Activated CD8-positive, alpha-beta memory T cell treated with anti-CD3 and anti-CD28 coated beads for 4 hours (primary cell): ENCODE measurements at places on chromosomes 11 and 22.
A peak's percentile ranks its signal among the peaks of the same experiment; 100 is the strongest.

- no peak for DNase-seq
Measured at GRCh38 chr11:110349138-110349996, 53.0 kb upstream of the RDX start.

GRCh38 chr11:128731041-128731663 lies 37.3 kb downstream of the FLI1 start:
- no peak for DNase-seq

DNA sequence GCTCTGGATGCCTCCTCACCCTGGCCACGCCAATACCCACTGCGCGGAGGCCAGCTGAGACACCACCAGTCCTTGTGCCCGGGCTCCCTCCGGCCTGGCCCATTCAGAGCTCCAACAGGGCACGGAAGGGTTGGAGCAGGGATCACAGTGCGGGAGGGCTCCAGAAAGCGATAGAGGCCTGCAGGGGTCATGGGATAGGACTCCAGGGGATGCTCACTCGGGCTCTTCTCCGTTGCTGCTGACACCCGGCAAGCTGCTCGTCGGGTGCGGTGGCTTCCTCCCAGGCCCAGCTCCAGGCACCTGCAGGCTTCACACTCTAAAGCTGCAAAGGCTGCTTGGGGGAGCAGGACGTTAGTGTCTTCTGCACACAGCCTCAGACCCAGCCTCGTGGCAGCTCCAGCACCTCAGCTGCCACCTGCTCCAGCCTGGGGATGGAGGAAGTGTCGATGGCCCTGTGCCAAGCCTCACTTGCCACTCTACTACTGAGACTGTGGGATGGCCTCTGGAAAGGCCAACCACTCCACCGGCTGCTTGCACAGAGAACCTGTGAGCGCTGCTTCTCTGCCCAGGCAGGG lies 10.6 kb downstream of the WNT7B start:
- no peak for DNase-seq

GRCh38 chr11:27363576-27364117 lies 632 bp upstream of the CCDC34 start:
- no peak for DNase-seq

- DNase-seq = no peak
Measured at GRCh38 chr11:57072640-57073039, 83.9 kb downstream of the OR5AK2 start.

DNA sequence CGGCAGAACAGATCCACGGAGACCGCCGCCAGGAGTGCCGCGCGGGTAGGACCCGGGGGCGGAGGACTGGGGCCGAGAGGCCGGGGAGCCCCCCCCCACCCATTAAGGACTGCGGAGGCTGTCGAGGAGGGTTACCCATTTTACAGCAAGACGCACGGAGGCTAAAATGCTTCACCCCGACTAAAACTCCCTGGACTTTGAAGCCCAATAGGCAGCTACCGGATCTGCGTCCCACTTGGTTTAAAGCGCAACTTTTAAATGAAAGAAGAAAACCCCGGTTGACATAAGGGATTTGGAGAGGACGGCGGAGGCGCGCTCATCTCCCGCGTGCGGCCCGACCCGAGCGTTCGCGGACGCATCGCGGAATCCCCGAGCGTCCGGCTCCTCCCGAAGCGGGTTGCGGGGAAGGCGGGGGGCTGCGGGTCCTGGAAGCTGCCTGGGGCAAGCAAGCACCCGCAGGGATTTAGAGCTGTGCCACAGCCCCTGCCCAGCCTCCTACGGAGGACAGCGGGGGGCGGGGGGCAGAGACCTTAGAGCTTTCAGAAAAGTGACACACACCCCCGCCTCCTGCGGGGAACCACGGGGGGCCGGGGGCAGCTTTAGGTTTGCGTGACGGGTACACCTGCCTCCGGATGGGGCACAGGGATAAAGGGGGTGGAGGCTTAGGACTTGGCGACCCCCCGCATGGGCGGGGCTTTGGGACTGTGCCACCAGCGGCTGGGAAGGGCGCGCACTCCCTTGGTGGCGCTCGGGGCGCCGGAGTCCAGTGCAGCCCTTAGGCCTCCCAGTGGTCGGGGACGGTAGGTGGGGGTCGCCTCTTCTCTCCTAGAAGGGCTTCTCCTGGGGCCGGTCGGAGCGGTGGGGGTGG lies 760 bp upstream of the CELSR1 start:
- DNase-seq = no peak

GRCh38 chr11:72781063-72781312 lies 12.9 kb downstream of the STARD10 start:
- no peak for DNase-seq

- no peak for DNase-seq
Measured at GRCh38 chr22:35961480-35962295, 66.9 kb downstream of the RBFOX2 start.

GRCh38 chr11:68141246-68142027 lies 20.2 kb upstream of the CHKA start:
- no peak for DNase-seq

DNA sequence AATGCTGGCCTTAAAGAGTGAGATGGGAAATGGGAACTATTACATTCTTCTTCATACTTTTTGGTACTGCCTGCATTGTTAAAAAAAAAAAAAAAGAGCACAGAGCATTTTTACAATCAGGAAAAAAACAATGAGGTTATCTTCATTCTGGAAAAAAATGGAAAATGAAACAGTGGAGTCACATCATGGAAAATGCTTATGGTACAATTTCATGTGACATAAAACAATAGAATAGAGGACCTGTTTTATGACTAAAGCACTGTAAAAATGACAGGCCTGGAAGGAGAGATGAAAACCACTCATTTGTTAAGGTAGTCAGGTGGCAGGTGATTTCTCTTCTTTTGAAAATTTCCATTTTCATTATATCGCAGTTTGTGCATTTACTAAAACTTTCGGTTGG lies 75.0 kb downstream of the TIMP3 start:
- no peak for DNase-seq

GRCh38 chr11:11993839-11994238 lies 14.6 kb downstream of the DKK3 start:
- DNase-seq = no peak

DNA sequence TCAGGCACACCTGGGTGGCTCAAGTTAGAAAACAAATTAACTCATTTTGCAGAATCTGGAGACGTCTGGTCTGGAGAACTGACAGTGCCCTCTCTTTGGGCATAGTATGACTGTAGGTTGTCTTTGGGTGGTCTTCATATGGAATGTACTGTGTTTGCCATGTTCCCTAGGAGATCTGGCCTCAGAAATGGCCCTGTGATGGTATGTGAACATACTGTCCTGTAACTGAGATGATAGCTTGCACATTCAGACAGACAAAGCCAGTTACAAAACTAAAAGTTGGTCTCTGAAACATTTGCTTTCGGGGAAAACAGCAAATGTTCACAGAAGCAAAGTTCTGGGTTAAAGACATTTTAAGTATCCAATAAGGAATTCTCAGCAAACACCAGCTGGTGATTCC lies 29.7 kb downstream of the CD44 start:
- DNase-seq = no peak

- no peak for DNase-seq
Measured at GRCh38 chr11:125117429-125117828, 6.0 kb upstream of the TMEM218 start.

DNA sequence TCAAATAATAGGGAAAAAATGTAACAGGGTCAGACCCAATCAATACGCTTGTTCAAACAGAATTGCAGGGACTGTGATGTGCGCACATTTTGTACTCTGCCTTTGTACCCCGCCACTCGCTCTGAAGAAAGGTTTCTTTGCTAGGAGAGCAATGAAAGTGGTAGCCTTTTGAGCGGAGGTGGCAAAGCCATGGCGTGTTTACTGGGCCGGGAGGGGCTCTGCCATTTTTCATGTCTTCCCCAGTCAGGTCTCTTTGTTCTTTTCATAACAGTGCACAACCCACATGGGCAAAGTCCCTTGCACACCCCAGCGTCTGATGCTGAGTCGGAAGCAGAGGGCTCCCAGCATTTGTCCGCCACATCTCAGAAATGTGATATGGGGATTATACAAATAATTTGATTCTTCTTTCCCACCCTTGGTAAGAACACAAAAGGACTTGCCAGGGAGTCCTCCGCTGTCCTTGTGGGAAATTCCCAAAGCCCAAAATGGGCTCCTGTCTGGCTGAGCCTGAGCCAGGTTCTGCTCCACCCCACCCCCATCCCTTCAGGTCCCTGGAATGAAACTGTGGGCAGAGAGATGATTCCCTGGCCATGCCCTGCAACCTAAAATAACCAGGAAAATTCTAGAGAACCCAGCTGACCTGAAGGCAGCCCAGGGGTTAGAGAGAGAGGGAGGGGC lies 36.6 kb downstream of the C11orf58 start:
- DNase-seq = no peak

DNA sequence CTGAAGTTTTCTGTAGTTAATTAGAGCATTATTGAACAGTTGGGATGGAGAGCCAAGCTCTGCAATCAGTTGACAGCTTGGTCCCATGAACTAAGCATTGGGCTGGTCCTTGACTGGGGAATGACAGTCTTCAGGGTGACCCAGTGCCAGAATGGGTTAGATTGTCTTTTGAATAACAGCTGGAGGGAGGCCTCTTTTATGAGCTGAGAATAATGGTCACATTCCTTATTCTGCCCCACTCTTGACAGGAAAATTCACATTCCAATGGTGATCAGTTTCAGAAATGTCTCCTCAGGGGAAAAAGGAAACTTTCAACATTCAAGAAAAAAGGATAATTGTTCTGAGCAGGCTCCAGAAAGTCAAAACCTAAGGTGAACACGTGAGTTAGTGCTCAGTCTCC lies 113.9 kb downstream of the KIRREL3 start:
- no peak for DNase-seq

- DNase-seq = no peak
Measured at GRCh38 chr11:44316659-44317240, 6.8 kb upstream of the ALX4 start.

GRCh38 chr11:114105611-114106010 lies 46.1 kb downstream of the ZBTB16 start:
- no peak for DNase-seq

DNA sequence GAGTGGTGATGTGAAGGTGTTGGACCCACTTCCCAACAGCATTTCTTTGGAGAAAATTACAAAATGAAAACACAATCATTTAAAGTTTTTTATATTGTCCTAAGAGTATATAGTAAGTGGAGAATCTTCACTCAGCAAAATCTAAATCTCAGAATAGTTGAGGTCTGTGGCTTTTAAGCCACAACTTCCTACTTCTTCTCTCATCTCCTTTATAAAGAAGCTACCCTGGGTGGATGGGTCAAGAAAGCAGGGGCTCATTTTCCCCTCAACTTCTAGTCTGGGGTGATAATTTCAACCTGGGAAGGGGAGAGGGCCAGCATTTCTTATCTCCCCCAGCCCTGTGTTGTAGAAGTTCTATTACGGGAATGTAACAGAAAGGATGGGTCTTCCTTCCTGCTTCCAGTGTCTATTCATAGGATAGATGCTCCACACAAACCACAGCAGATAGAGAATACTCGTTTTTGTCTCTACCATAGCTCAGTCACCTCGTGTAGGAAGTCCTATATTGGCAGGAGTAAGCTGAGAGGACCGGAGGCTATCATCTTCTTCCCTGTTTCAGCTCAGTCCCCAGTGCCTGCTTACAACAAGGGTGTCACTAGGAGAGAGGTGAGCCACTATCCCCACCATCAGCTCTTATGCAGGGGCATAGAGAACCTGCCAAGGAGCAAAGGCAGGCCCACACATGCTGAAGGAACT lies 341.5 kb downstream of the CASP12 start:
- no peak for DNase-seq

DNA sequence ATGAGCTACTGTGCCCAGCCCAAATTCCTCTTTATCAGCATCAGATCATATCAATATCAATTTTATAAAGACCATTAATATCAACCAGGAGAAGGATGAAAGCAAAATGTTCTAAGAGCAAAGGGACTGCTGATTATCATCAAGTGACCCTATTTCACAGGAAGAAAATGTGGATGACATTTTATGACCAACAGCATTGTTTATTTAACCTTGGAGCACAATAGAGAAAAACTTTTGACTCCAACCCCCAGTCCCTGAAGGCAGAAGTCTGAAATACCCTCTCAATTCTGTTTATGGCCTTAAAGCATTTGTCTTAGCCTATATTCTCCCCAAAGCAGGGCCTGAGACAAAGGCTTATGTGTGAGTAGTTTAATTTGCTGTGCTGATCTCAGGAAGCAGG lies 11.3 kb upstream of the ALG8 start:
- DNase-seq = no peak

GRCh38 chr11:64566915-64567891 lies 23.8 kb upstream of the SLC22A12 start:
- no peak for DNase-seq

DNA sequence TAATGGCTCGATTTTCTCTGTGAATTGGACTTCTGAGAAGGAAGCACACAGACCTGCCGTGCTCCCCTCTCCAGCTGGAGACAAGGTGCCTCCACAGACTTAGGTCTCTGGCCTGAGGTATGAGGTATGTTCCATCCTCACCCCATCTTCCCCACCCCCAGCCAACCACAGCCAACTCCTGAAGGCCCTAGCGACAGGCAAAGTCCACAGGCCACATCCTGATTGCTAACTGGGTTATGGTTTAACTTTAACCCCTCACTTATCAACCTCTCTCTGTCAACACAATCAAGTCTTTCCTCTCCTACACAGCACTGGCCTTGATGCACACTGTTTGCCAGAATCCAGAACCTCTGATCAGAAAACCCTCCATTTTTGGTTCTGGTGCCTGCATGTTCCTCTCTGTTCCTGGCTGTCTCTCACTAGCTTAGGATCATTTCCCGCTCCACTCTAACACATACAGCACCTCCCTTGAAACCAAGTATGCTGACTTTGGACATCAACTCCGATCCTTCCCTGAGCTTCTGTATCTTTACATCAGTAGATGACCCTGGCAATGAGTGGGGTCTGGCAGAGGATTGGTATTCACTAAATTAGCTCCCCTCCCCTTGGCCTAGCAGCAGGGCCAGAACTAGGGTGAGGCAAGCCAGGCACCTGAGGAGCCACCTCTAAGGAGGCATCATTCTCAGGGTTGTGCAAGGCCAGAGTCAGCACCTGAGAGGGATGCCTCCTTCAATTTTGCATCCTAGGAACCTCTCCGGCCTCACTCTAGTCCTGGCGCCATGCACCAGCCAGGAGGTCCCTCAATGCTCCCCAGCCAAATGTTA lies 22.0 kb downstream of the JAML start:
- DNase-seq = peak; percentile 38

DNA sequence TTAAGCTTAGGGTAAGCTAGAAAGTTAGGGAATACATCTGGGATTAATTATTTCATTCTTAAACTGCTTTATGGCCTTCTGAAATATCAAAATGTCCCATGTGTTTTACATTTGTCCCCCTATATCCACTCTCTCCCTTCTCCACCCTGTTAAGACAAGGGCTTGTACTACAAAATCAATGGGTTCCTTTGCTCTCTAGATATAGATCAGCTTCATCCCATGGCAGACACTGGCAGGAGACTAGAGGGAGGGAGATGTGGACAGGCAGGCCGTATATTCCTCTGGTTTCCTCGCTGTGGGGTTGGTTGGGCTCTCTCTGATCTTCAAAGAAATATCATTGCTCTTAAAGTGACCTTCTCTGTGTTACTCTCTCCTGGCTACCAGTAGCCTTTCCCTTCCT lies 1281.0 kb downstream of the LRRC4C start:
- no peak for DNase-seq

GRCh38 chr22:50694099-50694605 lies 21.5 kb downstream of the SHANK3 start:
- DNase-seq = no peak

- DNase-seq = no peak
Measured at GRCh38 chr11:103077554-103077953, 14.4 kb downstream of the DCUN1D5 start.
